Dermis microvascular lymphatic vessel endothelial cell (primary cell): ENCODE measurements at places on chromosomes 7 and 10.

- no peak for DNase-seq
Observed at GRCh38 chr7:51288896-51289622, 27.6 kb downstream of the COBL start.

DNA sequence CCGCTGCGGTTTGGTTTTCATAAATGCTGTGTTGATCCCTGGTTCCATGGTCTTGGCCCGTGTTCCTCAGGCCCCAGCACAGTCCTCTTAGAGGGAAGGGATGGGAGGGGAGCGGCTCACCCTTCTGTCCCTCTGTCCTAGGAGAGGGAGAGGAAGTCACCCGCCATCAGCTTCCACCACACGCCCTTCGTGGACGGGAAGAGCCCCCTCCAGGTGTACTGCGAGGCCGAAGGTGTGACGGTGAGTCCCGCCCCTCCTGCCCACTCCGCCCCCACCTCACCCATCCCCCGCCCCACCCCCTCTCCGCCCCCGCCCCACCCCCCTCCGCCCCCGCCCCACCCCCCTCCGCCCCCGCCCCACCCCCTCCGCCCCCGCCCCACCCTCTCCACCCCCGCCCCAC is 37.5 kb upstream of the DPYSL4 start:
- no peak for DNase-seq

DNA sequence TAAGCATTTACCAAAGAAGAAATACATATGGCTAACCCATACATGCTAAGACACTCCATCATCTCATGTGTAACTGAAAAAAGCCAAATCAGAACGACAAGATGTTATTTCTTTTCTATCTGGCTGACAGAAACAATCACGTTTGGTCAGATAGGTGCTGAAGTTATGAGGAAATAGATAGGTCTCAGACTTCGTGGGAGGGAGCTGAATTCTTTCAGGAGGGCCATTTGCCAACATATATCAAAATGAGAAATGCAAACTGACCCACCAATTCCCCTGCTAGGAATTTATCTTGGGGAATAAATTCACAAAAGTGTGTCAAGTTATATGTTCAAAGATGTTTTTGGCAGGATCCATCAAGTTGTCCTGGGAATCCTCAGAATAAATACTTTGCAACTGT is 32.6 kb downstream of the SH3PXD2A start:
- DNase-seq = no peak

- no peak for DNase-seq
Observed at GRCh38 chr7:66356277-66356721, 151.2 kb downstream of the TPST1 start.

DNA sequence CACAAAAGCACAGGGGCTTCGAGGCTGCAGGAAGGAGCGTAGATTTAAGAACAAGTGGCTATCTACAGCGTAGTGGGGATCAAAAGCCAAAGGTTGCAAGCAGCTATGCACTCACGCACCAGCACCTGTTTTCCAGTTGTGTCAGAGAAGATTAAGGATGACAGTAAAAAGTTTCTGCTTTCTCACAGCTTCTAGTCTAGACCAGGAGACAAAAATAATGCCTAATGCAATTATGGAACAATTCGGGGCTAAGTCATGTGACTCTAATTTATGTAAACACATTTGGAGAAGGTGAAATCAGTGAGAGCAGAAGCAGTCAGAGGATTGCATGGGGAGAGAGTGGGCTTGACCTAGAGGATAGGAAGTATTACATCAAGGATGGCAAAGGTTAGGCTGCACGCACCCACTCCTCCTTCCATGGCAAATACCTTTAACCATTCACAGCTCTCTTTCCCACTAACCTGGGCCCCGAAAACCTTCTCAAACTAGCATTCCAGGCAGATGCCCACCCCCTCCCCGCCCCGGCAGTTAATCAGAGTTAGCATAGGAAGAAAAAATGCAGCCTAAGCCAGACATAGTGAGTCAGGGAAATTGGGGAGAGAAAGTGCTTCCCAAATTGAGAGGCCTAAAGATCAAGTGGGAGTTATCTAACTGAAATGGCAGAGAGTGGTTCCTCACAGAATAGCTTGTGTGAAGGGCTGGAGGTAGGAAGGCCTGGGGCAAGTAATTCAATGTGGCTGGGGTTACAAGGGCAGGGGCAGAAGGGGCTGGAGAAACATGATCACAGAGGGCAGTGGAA is 48.2 kb upstream of the GPAM start:
- DNase-seq = no peak

DNA sequence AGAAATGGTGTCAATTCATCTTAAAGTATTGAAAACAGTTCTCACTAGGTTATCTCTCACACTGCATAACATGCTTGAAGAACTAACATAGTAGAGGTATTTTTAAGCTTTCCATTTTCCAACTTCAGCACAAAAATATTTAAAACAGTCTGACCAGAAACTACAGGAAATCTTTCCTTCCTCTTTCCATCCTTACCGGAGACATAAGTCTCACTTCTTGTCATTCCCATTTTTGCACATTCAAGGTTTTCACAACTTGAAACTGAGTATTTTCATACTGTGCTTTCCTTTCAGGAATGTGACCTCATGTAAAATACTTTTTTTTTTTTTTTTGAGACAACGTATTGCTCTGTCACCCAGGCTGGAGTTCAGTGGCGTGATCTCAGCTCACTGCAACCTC is 45.2 kb downstream of the ARHGAP12 start:
- no peak for DNase-seq

DNA sequence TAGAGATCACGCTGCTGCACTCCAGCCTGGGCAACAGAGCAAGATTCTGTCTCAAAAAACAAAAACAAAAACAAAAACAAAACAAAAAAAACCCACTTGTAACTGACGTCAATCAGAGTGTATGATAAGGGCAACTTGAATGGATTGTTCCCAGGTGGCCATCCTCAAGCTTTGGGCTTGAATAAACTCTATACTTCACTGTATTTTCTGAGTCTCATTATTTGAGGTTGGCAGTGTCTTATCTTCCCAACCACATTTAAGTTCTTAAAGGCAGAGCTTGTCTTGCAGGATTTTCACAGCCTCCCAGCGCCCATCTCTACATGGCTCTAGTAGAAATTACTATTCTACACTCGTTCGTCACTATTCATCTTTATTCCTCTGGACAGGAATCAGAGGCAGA is 5.1 kb upstream of the OAT start:
- DNase-seq = no peak

- DNase-seq = peak; percentile 12
Observed at GRCh38 chr10:62632071-62632809, 172.3 kb upstream of the ADO start.

DNA sequence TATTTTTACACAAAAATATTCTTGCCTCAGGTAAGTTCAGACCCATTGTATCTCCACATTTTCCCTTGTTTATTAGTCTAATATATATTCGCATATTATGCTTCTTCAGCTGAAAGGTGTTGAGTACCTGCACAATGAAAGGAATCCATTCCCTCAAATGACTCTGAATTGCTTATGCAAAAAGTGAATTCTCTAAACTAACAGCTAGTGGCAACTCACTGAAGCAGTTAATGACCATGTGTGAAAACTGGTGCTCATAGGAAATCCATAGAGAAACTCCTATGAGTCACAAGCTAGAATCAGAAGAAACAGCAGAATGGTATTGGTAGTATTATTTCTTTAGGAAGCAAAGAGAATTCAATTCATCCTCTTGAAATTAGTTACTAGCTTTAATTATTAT is 33.5 kb upstream of the RNF148 start:
- no peak for DNase-seq

DNA sequence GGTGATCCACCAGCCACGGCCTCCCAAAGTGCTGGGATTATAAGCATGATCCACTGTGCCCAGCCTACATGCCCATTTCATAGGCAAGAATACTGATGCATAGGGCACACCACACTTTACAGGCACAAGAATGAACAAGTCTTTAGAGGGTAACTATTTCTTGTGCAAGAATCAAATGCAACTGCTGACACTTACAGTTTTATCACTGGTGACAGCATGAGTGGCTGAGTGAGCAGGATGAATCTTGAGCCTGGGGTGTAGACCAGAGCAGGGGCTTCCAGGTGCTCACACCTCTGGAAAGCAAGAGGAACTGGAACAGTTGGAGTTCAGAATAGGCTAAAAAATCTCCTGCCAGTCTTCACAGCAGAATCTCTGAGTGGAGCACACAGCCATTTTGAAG is 287.5 kb downstream of the KCNMA1 start:
- DNase-seq = no peak
